ENCODE measurements at places on chromosomes 13 and 19.

- no peaks in the 10 kb centered on the region for H3K27me3 ChIP-seq
- DNase-seq = peak; percentile 69
- no peak overlapping the region for H3K4me3 ChIP-seq
- H3K36me3 ChIP-seq = no peaks in the 10 kb centered on the region
- peaks cover 8% of the 10 kb centered on the region for H3K4me1 ChIP-seq
These were observed 12.5 kb downstream of the ZNF611 start for GRCh38 chr19:52722062-52723003.

DNA sequence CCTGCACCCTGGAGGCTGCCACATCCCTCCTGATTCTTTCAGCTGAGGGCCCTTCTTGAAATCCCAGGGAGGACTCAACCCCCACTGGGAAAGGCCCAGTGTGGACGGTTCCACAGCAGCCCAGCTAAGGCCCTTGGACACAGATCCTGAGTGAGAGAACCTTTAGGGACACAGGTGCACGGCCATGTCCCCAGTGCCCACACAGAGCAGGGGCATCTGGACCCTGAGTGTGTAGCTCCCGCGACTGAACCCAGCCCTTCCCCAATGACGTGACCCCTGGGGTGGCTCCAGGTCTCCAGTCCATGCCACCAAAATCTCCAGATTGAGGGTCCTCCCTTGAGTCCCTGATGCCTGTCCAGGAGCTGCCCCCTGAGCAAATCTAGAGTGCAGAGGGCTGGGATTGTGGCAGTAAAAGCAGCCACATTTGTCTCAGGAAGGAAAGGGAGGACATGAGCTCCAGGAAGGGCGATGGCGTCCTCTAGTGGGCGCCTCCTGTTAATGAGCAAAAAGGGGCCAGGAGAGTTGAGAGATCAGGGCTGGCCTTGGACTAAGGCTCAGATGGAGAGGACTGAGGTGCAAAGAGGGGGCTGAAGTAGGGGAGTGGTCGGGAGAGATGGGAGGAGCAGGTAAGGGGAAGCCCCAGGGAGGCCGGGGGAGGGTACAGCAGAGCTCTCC is 6.9 kb upstream of the CEACAM5 start:
- H3K27ac ChIP-seq = no peak overlapping the region

DNA sequence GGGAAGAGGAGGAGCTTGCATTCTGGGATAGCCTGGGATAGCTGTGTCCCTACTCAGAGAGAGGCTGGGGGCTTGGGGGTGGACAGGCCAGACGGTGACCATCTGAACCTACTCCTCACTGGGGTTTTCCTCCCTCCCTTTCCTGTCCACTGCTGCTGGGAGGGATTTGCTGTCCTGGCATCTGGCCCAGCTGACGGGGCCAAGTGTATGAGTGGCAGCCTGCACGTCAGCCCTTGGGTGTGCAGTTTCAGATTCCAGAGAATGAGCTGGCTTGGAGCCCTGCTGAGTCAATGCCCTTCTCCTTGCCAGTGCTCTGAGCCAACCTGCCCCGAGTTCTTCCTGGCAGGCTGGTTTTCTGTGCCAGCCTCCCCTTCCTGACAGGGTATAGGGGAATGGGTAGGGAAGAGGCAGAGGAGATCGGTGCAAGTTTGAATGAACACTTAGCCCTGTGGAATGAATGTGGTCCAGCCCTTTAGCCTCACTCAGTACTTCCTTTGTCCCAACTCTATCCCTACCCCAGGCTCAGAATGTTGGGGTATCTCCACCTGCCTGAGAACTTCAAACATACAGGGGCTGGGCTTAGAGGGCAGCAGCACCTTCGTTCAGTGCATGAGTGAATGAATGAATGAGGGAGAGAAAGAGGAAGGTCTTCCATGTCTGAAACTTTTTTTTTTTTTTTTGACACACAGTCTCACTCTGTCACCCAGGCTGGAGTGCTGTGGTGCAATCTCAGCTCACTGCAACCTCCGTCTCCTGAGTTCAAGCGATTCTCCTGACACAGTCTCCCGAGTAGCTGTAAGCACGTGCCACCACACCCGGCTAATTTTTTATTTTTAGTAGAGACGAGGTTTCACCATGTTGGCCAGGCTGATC is 1.8 kb upstream of the ANGPTL4 start:
- H3K27me3 ChIP-seq = no peaks in the 10 kb centered on the region
- H3K4me1 ChIP-seq = peaks cover 30% of the 10 kb centered on the region
- DNase-seq = peak; percentile 99
- H3K4me3 ChIP-seq = no peak overlapping the region

DNA sequence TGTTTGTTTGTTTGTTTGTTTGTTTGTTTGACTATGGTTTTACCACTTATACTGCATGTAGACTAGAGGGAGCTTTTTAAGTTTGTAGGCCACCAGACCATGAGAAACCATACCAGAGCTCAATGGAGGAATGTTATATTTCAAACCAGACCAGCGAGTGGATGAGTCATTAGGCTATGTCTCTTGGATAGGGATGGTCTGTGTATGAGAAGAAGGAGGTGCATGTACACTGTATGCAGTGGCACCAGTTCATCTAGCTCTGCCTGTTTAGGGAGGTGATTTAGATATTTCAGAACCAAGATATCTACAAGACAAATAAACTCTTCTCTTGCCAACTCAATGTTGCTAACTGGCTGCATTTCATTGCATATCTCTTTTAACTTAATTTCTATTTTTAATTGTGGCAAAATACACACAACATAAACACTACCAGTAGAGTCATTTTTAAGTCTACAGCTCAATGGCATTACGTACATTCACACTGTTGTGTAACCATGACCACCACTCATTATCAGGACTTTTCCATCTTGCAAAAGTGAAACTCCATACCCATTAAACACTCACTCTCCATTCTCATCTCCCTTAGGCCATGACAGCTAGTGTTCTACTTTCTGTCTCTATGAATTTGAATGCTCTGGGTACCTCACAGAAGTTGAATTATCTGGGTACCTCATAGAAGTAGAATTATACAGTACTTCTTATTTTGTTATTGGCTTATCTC is 29.2 kb downstream of the SYDE1 start:
- H3K4me3 ChIP-seq = no peak overlapping the region
- no peaks in the 10 kb centered on the region for H3K4me1 ChIP-seq
- no peaks in the 10 kb centered on the region for H3K36me3 ChIP-seq
- H3K27ac ChIP-seq = no peak overlapping the region
- H3K27me3 ChIP-seq = no peaks in the 10 kb centered on the region

GRCh38 chr19:31306006-31306753 is 43.1 kb downstream of the TSHZ3 start:
- H3K4me1 ChIP-seq = no peaks in the 10 kb centered on the region
- DNase-seq = no peak

DNA sequence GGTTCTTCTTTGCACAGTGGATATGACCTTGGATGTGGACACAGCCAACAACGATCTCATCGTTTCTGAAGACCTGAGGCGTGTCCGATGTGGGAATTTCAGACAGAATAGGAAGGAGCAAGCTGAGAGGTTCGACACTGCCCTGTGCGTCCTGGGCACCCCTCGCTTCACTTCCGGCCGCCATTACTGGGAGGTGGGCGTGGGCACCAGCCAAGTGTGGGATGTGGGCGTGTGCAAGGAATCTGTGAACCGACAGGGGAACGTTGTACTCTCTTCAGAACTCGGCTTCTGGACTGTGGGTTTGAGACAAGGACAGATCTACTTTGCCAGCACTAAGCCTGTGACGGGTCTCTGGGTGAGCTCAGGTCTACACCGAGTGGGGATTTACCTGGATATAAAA is 9.4 kb downstream of the RFPL4AL1 start:
- DNase-seq = no peak
- no peak overlapping the region for H3K4me3 ChIP-seq
- no peaks in the 10 kb centered on the region for H3K4me1 ChIP-seq
- H3K27me3 ChIP-seq = no peaks in the 10 kb centered on the region

DNA sequence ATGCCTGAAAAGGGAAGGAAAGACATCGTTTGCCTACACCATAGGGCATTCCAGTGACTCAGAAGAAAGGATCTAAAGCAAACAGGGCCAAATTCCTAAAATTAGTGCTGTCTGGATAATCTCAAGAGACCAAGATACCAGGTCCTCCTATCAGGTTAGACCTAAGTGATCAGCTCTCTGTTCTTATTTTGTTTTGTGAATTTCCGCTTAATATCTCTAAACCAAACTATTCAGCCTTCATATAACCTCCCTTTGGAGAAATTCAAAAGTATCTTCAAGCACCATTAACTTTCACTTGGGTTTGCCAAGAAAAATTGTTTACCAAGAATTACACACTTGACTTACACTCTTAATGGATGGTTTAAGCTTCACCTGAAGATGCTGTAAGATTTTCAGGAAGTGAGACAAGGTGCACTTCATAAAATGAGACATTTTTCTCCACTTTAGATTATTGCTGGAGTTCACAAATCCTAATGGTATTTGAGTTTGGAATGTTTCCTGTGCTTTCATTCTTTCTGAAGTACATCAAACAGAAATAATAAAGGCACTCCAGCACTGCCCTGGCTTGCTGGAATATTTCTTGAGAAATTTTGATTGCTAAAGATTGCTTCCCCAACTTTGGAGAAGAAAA is 376.1 kb downstream of the LMO7 start:
- no peak for DNase-seq
- H3K27me3 ChIP-seq = no peaks in the 10 kb centered on the region
- H3K4me3 ChIP-seq = no peak overlapping the region
- H3K36me3 ChIP-seq = no peaks in the 10 kb centered on the region

DNA sequence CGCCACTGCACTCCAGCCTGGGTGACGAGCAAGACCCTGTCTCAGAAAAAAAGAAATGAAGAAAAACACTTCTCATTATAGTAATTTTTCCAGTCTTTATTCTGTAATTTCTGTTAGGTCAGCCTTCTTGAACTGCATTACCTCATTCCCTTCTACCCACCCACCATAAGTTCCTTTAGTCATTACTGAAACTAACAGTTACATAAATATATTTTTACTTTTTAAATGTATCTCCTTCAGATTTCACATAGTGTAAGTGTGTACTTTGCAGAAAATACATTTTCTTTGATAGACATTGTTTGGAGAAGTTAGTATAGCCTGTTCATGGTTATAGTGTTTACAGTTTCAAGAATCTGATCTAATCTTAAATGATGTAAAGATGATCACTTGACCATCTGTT is 31.7 kb upstream of the KCTD4 start:
- no peaks in the 10 kb centered on the region for H3K4me1 ChIP-seq
- H3K27ac ChIP-seq = no peak overlapping the region
- no peaks in the 10 kb centered on the region for H3K36me3 ChIP-seq
- H3K4me3 ChIP-seq = no peak overlapping the region
- H3K27me3 ChIP-seq = no peaks in the 10 kb centered on the region

DNA sequence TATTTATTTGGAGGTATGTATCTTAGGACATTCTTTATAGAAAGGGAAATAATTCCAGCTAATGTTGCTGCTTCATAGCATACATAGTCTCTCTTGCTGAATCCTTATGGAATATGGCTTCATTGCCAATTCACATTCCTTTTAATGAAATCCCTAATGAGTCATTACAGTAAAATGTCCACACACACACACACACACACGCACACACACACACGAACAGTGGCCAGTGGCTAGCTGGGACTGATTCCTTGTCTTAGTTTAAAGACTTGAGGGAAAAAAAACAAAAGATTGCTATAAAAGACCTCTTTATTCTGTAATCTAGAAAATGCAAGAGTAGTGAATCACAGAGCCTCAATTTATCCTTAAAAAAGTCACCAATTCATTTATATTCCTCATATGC is 301.6 kb downstream of the SLITRK6 start:
- no peak overlapping the region for H3K4me3 ChIP-seq
- H3K36me3 ChIP-seq = no peaks in the 10 kb centered on the region
- DNase-seq = no peak
- no peaks in the 10 kb centered on the region for H3K27me3 ChIP-seq
- H3K27ac ChIP-seq = no peak overlapping the region
- no peaks in the 10 kb centered on the region for H3K4me1 ChIP-seq

- H3K27me3 ChIP-seq = no peaks in the 10 kb centered on the region
- H3K4me1 ChIP-seq = peaks cover 16% of the 10 kb centered on the region
- no peak for DNase-seq
- H3K4me3 ChIP-seq = peak within 1 kb of the TSS; percentile 88
- peaks cover 7% of the 10 kb centered on the region for H3K36me3 ChIP-seq
These were observed at the start of gene TSEN34 for GRCh38 chr19:54191011-54191810. TSS of gene TSEN34 (plus strand) at chr19:54191308. CDS start at chr19:54191365, 57 bp downstream.

- no peaks in the 10 kb centered on the region for H3K36me3 ChIP-seq
- no peak overlapping the region for H3K27ac ChIP-seq
- no peak overlapping the region for H3K4me3 ChIP-seq
- no peak for DNase-seq
- H3K27me3 ChIP-seq = peaks cover 27% of the 10 kb centered on the region
- peaks cover 4% of the 10 kb centered on the region for H3K4me1 ChIP-seq
These were observed 30.2 kb downstream of the GJA3 start for GRCh38 chr13:20130652-20131051.

- no peak overlapping the region for H3K27ac ChIP-seq
- H3K27me3 ChIP-seq = peaks cover 7% of the 10 kb centered on the region
- H3K36me3 ChIP-seq = no peaks in the 10 kb centered on the region
- no peak for DNase-seq
These were observed 121.6 kb upstream of the ZNF507 start for GRCh38 chr19:32223595-32224370.

DNA sequence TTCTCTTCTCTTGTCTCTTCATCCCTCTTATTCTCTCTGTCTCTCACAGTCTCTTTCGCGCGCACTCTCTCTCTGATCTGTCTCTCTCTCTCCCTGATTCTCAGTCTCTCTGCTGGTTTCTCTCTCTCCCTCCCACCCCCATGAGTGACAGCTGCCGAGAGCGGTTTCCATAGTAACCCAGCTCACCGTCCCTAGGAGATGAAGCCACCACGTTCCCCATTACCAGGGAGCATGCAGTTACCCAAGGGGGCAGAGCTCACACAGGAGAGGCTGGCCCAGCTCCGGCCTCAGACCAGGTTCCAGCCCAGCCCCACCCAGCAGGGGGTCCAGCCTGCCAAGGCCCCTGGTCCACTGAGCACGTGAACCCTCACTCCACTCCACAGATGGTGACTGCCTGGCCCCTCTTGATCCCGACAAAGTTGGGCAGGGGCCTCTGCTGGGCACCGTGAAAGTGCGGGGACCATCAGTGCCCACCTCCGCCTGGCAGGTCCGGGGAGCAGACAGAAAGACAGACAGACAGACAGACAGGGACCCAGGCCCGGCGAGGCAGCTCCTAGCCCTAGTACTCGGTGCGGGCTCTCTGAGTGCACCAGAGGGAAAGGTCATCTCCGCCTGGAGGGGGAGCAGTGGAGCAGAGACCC is 50.6 kb downstream of the CELF5 start:
- H3K4me1 ChIP-seq = no peaks in the 10 kb centered on the region
- H3K36me3 ChIP-seq = no peaks in the 10 kb centered on the region
- H3K27ac ChIP-seq = no peak overlapping the region
- no peak overlapping the region for H3K4me3 ChIP-seq

DNA sequence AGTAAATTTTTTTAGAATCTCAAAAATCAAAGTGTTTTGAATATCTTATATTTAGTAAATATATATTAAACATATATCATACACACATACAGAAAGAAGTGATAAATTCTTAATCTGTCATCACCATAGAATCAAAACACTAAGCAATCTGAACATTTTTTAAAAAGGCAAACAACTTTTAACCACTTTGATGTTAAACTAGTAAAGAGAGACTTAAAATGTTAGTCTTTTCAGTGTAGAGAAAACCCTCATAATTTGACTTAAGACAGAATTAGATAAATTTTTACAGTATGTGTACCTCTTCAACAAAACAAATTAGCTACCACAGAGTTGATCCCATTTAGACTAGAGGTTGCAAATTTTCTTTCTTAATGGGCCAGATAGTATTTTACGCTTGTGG is 13.4 kb downstream of the SUPT20H start:
- H3K4me1 ChIP-seq = peaks cover 7% of the 10 kb centered on the region
- H3K36me3 ChIP-seq = peaks cover 2% of the 10 kb centered on the region
- H3K4me3 ChIP-seq = no peak overlapping the region
- DNase-seq = no peak
- no peaks in the 10 kb centered on the region for H3K27me3 ChIP-seq

GRCh38 chr19:36103842-36104552 is 6.9 kb upstream of the OVOL3 start:
- H3K27me3 ChIP-seq = no peaks in the 10 kb centered on the region
- peaks cover 3% of the 10 kb centered on the region for H3K36me3 ChIP-seq
- no peak overlapping the region for H3K4me3 ChIP-seq
- H3K4me1 ChIP-seq = no peaks in the 10 kb centered on the region
- H3K27ac ChIP-seq = no peak overlapping the region
- DNase-seq = no peak

Measured in endothelial cell of umbilical vein (primary cell).